Hair follicular keratinocyte (primary cell): ENCODE measurements at places on chromosomes 3 and 15. TPM values are rescaled to one million over a fixed set of nuclear protein-coding genes. Genes with fewer than 3 reads are reported as not detected.

Gene CAPN7
- 17.1 and 24.0 TPM in 2 replicates for total RNA-seq

Gene GOLGA8B
- total RNA-seq = 8.8 and 11.6 TPM in 2 replicates

Gene CD200R1
- total RNA-seq = 1.2 TPM in 1 of 2 replicates, not detected in the other

Gene LRRC15
- total RNA-seq = not detected in 2 replicates

Gene CHL1
- 0.08 and 0.47 TPM in 2 replicates for total RNA-seq

Gene CHRNB4
- not detected in 2 replicates for total RNA-seq

Gene IL5RA
- not detected in 2 replicates for total RNA-seq

Gene CHCHD6
- total RNA-seq = 28.0 and 39.1 TPM in 2 replicates

Gene UBA7
- total RNA-seq = 1.1 and 1.8 TPM in 2 replicates

Gene LIPC
- total RNA-seq = not detected in 2 replicates

Gene KCNH8
- not detected in 2 replicates for total RNA-seq

Gene A4GNT
- not detected in 2 replicates for total RNA-seq

Gene PRR20G
- total RNA-seq = not detected in 2 replicates

Gene USP19
- 35.6 and 39.5 TPM in 2 replicates for total RNA-seq

Gene ANKRD63
- total RNA-seq = not detected in 2 replicates

Gene DUOX1
- 14.2 and 22.7 TPM in 2 replicates for total RNA-seq

Gene MUC4
- total RNA-seq = not detected in 2 replicates

Gene KY
- not detected in 2 replicates for total RNA-seq

Gene ARL14
- 1.1 TPM in 1 of 2 replicates, not detected in the other for total RNA-seq

Gene TRH
- total RNA-seq = not detected in 2 replicates

Gene CCR8
- total RNA-seq = not detected in 2 replicates

Gene LSAMP
- 0.08 TPM in 1 of 2 replicates, not detected in the other for total RNA-seq

Gene PATL2
- not detected in 2 replicates for total RNA-seq

Gene LYZL4
- not detected in 2 replicates for total RNA-seq

Gene GPR149
- not detected in 2 replicates for total RNA-seq

Gene UROC1
- total RNA-seq = not detected in 2 replicates

Gene PDIA5
- total RNA-seq = 33.0 and 40.3 TPM in 2 replicates

Gene CYP8B1
- total RNA-seq = not detected in 2 replicates

Gene FLNB
- 397 and 620 TPM in 2 replicates for total RNA-seq

Gene LDHAL6B
- total RNA-seq = not detected in 2 replicates

Gene DLL4
- total RNA-seq = 0.08 TPM in 1 of 2 replicates, not detected in the other

Gene CNOT10
- total RNA-seq = 18.0 and 19.4 TPM in 2 replicates

Gene SLC4A7
- 51.4 and 61.5 TPM in 2 replicates for total RNA-seq

Gene HRH1
- total RNA-seq = 7.3 and 9.4 TPM in 2 replicates

Gene RASL12
- total RNA-seq = 1.1 TPM in 1 of 2 replicates, not detected in the other

Gene CD86
- 0.16 TPM in 1 of 2 replicates, not detected in the other for total RNA-seq

Gene ACKR4
- 0.19 TPM in 1 of 2 replicates, not detected in the other for total RNA-seq

Gene ITIH1
- total RNA-seq = not detected in 2 replicates

Gene KBTBD8
- total RNA-seq = 2.0 and 3.8 TPM in 2 replicates

Gene PLA2G4B
- 0.23 and 1.7 TPM in 2 replicates for total RNA-seq

Gene KLF15
- not detected in 2 replicates for total RNA-seq

Gene NR2E3
- not detected in 2 replicates for total RNA-seq

Gene FSD2
- total RNA-seq = not detected in 2 replicates

Gene DPPA2
- not detected in 2 replicates for total RNA-seq

Gene ZBTB47
- 7.3 and 10.5 TPM in 2 replicates for total RNA-seq

Gene GHRL
- total RNA-seq = not detected in 2 replicates

Gene PP2D1
- not detected in 2 replicates for total RNA-seq

Gene CDCP1
- total RNA-seq = 94.4 and 155 TPM in 2 replicates
